ENCODE measurements at places on chromosomes 16 and 17.

DNA sequence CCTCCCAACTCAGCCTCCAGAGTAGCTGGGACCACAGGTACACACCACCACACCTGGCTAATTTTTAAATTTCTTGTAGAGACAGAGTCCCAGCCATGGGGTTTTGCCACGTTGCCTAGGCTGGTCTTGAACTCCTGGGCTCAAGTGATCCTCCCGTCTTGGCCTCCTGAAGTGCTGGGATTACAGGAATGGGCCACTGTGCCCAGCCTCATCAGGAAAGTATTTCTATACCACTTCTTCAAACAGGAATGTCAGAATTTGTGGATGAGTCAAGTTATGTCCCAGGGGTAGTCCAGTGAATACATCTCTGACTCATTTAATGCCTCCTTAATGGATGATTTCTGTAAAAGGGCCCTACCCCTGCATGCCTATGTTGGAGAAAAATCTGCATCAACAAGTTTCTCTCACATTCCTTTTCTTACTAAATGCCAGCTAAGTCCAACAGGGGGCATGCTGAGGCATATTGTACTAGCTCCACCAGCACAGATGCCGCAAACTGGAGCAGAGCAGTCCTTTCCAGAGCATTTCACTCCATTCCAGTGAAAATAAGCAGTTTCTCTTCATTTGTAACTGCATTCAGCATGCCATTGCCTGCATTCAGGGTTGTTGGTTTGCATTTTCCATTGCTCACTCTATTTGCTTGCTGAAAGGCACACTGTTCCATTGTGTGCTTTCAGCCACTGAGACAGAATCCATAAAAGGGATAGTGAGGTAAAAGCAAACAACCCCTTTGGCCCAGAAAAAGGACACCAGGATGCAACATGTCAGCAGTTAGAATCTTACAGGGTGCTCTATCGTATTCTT is 5.3 kb upstream of the CAVIN1 start:
- peak; percentile 49 for DNase-seq

GRCh38 chr17:80129006-80129565 is 17.8 kb downstream of the EIF4A3 start:
- DNase-seq, result no peak

DNA sequence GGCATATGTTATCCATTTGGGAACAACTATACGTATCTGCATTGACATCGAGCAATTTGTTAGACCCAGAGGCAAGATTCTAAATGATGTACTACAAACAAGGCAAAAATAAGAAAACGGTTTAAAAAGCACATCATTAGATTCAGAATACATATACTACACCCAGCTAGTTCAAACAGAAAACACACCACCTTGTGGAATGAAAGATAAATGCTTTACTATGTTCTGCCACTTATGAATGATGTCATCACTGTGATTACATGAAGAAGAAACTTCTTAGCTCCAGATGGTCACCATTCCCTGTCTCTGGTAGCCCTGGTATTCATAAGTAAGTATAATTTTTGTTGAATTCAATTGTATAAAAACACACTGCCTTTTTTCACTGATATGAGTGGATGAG is 7.8 kb downstream of the NACA2 start:
- DNase-seq, result peak; percentile 55

GRCh38 chr16:85449191-85449884 is 163.8 kb upstream of the GSE1 start:
- peak; percentile 83 for DNase-seq

GRCh38 chr17:81354954-81355347 is 40.3 kb upstream of the BAHCC1 start:
- no peak for DNase-seq

DNA sequence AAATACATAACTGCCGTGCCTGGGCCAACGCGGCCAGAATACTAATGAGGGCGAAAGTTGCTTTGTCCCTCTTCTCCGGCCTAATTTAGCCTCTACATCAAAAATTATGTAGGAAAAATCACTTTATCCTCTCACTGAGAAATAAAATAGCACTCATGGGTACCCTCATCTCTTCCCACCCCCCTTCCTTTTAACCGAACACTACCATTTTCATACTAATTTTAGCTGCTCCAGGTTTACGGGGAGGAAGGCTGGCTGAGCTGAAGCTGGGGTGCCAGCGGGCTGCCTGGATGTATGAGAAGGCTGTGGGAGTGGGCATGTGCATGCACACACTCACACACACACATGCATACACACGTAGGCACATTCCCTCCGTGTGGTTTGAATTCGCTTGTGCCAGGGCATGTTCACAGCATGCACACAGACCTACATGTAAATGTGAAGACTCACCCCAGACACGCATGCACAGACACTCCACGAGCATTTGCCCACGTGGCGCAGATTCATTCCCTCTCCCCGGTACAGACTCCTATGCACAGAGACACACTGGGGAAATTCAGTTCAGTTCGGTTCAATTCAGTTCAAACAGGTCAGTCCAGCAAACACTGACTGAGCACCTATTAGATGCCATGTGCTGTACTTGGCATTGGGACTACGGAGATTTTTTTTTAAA is 145.1 kb downstream of the MRM1 start:
- no peak for DNase-seq

- DNase-seq, result no peak
Measured at GRCh38 chr16:88971371-88972097, 5.5 kb downstream of the CBFA2T3 start.

GRCh38 chr17:41824086-41824485 is 11.3 kb downstream of the FKBP10 start:
- no peak for DNase-seq

DNA sequence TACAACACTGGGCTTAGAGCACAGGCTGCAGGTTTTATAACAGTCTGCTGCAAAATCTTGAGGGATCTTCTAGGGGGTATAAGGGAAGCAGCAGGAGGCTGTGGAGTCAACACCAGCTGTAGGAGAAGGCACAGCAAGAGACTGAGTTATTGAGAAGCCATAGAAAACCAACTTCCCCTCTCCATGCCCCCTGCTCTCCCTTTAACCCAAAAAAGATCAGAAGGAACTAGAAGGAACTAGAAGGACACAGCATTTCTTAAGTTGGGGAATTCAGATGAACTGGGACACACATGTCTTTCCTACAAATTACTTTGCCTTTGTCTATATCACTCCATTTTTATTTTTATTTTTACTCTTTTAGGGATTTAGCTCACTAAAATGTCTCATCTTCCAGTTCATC is 6.2 kb upstream of the CCL18 start:
- no peak for DNase-seq

GRCh38 chr17:82913304-82914043 is 73.7 kb upstream of the ZNF750 start:
- DNase-seq, result no peak

- DNase-seq, result no peak
Measured at GRCh38 chr17:28712032-28712704, 480 bp upstream of the PROCA1 start.

DNA sequence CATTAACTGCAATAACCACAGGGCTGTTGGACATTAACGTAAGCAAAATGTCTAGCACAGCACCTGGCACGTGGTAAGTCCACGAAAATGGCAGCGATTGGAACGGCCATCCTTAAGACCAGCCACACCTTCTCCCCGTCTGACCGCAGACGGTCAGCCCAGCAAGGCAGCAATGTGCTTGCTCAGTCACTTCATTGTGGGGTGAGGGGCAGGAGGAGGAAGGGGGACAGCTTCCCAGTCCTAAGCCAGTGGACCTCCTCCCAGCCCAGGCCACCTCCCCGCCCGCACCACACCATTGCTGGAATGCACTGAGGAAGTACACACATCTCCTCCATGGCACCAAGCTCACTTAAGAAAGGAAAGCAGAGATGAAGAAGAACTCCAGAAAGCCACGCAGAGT is 8.6 kb upstream of the MYLK3 start:
- DNase-seq, result no peak

GRCh38 chr17:57370619-57371018 is 114.3 kb downstream of the MSI2 start:
- no peak for DNase-seq

GRCh38 chr17:13788385-13788784 is 186.7 kb upstream of the HS3ST3A1 start:
- no peak for DNase-seq

DNA sequence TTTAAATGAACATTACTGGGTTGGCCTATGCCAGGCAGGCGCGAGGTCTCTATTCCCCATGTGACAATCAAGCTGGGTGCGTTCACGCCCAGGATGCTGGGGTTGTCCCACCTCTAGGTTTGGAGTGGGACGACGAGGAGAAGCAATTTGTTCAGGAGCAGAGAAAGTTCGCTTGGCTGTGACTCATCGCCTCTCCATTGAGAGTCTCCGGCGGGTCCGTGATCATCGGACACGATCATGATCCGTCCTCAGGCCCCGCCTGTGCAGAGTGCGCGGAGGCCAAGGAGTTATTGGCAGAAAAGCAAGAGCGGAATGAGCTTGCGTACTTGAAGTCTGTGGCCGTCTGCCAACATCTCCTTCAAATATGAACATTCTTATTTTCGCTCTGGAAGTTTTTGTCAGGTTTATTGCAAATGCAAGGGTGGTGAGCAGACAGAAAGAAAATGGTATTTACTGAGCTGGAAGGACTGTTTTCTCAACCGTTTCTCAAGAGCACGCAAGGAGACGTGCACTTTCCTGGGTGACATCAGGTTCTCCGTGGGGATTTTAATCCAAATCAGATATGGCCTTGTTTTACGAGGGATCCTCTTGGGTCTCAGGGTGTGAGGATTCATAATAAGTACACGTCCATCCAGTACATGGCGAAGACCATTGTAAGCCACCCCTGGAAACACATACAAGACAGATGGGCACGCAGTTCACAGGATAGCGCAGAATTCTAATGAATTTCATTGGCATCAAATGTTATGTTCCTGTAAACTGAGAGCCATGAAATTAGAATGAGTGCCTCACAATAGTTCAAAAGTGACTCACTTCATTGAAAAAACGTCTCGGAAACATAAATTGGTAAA is 70.1 kb upstream of the CREBBP start:
- DNase-seq, result no peak

DNA sequence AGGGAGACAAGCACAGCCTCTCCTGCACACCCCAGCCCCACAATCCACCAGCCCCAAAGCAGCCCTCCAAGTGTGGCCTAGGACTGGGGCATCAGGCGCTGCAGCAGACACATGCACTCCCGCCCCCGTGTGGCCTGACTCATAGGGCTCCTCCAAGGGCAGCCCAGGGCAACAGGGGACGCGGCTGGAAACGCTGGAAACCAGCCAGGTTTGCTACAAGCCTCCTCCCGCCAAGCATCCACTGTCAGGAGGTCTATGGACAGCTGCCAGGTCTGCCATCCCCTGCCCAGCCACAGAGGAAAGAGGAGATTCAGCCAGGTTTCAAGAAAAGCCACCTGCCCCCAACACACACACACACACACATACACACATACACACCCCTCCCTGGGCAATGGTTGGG is 25.8 kb downstream of the SRCIN1 start:
- DNase-seq, result no peak

GRCh38 chr16:49514073-49514980 is 140.7 kb downstream of the C16orf78 start:
- DNase-seq, result no peak

DNA sequence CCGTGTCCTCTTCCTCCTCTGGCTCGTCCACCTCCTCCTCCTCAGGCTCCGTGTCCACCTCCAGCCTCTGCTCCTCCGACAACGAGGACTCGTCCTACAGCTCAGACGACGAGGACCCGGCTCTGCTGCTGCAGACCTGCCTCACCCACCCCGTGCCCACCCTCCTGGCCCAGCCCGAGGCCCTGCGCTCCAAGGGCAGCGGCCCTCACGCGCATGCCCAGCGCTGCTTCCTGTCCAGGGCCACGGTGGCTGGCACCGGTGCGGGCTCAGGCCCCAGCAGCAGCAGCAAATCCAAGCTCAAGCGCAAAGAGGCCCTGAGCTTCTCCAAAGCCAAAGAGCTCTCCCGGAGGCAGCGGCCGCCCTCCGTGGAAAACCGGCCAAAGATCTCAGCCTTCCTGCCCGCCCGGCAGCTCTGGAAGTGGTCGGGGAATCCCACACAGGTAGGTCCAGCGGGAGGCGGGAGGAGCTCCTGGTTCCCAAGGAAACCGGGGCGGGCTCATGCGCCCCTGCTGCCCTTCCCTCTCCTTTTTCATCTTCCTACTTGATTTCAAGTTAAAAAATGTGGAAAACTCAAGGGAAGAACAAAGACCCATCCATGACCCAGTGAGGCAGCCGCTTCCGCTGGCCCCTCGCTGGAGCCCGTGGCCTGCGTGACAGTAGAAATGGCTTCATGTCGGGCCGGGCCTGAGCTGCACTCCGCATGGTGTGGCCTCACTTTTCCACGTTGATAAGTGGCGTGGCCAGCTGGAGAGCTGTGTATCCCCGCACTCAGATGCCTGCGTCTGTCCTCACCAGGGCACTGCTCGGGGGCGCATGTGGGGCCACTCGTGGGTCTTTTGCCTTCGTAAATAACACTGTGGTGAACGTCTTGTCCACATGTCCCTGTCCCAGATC is 50.7 kb downstream of the ACTG1 start:
- DNase-seq, result no peak

DNA sequence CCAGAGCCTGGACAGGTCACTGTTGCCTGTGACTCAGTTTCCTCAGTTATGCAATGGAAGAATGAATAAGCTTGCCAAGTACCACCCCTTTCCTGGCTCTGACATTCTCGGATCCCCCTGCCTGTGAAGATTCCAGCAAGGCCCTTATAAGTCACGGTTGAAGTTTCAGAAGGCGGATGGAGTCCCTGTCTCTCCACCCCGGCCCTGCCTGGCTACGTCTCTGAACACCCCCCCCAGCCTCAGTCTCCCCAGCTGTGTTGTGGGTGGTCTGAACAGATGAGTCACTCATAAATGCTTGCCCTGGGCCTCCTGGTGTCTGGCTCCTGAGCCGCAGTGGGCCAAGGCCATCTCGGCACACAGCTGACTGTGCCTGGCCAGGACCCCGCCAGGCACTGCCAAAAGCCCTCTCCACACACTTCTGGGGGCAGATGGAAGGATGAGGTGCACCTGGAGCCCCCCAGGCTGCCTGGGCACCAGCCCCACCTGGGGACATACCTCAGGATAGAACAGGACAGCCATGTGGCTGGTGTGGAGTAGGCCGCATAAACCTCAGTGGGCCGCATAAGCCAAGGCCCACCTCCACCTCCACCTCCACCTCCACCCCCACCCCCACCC is 15.4 kb downstream of the VASN start:
- no peak for DNase-seq

- no peak for DNase-seq
Measured at GRCh38 chr17:38564869-38565268, 40.9 kb downstream of the SRCIN1 start.

DNA sequence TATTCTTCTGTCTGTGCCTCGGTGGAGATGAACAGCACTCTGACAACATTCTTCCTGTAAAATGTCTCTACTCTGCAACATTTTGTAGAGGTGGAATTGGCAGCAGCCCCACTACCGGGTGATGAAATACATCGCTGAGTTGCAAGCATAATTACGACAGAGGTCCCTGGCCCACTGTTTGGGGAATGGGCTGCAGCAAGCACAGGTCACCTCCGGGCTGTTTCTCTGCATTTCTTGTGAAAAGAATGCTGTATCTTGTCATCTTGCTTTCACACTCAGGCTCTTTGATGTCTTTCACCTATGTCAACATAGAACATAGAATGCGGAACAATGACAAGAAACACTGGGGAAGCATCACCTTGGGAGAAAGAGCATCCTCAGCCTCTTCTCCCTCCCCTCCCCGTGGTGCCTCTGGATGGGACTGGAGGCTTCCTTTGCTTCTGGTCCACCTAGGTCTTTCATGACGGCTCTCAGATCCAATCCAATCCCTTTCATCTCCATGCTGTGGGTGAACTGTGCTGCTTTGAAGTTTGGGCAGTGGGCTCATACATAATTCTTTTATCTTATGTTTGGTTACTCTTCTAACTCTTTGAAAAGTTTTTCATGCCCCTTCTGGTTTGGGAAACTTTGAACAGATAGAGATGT is 265.0 kb downstream of the PHKB start:
- no peak for DNase-seq

GRCh38 chr16:1002399-1003166 is 21.0 kb downstream of the SOX8 start:
- no peak for DNase-seq

All from Jurkat, Clone E6-1 (cell line).